ENCODE measurements at places on chromosomes 6 and 20. TPM values are rescaled to one million over a fixed set of nuclear protein-coding genes. Genes with fewer than 3 reads are reported as not detected.

GRCh38 chr6:104789770-104790190 is 69.9 kb downstream of the HACE1 start:
- DNase-seq = peak; percentile 47

DNA sequence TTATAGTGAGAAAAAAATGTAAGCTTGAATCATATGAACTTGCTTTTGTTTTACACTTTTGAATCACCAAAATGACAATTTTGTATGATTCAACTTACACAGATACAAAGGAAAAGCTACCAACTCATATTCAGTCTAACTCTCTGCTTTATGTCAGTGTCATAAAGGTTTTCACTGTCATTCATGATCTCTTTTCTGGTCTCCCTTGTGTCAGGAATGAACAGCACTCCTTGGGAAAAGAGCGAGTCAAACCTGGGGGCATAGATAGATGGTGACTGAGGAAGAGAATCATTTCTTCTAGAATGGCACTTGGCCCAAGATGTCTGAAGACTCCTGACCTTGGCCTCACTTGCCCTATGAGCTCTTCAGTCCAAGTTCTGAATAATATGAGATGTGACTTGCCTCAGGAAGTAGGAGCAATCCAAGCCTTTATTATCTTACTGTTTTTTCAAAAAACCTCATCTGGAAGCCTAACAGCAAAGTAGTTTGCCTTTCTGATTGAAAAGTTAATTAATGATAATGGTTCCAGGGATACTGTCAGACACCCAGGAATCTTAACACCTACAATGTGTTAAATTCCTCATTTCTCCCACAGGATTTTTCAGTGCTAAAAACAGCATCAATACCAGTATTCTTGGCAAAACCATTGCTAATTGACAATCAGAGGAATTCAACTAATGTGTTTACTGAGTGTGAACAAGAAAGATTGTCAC is 270.0 kb upstream of the HSF2 start:
- DNase-seq = no peak

GRCh38 chr6:54609981-54610380 is 236.6 kb upstream of the FAM83B start:
- DNase-seq = no peak

DNA sequence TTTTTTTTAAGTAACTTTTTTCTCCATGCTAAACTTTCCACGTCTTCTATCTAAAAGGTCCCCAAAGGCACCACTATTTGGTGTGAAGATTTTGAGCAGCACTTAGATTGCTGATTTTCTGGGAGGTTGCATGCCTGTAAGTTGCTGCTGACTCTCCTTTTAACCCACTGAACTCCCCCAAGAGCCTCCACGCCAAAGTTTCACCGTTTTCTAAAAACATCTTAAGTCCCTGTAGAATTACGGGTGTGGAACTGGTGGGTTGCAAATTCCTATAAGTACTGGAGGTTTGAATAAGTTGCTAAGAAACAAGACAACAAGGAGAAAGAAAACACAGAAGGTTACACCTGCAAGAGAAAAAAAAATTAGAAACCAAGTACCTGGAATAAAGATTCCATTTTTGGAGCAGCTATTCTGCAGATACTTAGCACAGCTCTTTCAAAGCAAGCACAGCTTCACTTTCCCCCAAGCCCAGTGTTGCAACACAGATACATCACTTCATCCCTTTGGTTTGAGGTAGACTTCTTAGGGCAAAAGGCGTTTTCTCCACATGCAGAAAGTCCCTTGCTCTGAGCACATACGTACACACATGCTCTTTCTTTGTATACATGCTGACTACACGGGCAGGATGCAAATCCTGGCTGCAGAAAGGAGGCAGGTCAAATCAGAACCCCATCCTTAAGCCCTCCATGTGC is 5.0 kb downstream of the JAG1 start:
- DNase-seq = no peak

DNA sequence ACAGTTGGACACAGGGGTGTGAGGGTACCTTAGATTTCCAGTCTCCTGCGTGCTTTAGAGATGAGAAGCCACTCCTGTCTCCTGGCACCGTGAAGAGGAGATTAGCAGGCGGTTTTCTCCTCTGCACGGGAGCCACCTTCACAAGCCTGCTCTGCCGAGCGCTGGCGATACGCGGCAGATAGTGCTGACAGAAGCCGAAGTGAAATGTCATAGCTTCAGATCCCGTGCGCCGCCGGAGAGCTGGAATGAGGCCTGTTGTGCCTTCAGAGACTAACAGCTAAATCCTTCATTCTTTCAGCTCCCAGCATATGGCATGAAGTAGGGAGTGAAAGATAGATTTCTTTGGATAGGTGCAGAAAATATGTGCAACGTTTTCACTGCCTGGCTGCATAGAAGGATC is 371.0 kb downstream of the TAF4 start:
- DNase-seq = no peak

DNA sequence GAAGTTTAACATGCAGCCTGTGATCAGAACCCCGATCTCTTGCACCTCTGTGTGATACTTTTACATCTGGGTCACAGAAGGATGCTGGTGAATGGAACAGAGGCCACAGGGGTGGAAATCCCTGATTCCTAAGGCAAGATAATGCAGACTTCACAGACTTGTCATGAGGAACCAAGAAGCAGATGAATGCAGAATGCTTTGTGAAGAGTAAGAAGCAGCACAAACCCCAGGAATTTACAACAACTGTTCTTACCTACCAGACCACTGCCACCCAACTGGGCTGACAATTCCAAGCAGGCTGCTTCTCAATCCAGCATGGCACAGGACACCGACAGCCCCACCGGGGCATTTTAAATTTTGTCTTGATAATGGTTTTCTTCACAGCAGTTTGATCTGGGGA is 113.2 kb upstream of the CD93 start:
- DNase-seq = no peak

GRCh38 chr6:40755749-40756452 is 168.7 kb upstream of the LRFN2 start:
- DNase-seq = no peak

GRCh38 chr6:22657352-22657980 is 88.1 kb downstream of the HDGFL1 start:
- no peak for DNase-seq

GRCh38 chr6:84583784-84584183 is 180.6 kb downstream of the TBX18 start:
- peak; percentile 8 for DNase-seq

DNA sequence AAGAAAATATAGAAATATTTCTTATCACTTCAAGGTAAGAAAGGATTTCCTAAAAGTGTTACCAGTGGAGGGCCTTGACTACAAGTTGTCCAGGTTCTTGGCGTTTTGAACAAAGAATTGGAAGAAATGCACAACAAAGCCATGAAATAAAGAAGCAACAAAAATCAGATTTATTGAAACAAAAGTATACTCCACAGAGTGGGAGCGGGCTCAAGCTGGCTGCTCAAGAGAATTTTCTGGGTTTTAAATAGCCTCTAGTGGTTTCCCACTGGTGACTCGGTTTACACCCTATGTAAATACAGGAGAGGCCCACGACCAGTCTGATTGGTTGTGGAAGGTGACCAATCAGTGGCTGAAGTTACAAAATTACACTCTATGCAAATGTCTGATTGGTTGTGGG is 64.2 kb downstream of the SAMD3 start:
- DNase-seq = no peak

DNA sequence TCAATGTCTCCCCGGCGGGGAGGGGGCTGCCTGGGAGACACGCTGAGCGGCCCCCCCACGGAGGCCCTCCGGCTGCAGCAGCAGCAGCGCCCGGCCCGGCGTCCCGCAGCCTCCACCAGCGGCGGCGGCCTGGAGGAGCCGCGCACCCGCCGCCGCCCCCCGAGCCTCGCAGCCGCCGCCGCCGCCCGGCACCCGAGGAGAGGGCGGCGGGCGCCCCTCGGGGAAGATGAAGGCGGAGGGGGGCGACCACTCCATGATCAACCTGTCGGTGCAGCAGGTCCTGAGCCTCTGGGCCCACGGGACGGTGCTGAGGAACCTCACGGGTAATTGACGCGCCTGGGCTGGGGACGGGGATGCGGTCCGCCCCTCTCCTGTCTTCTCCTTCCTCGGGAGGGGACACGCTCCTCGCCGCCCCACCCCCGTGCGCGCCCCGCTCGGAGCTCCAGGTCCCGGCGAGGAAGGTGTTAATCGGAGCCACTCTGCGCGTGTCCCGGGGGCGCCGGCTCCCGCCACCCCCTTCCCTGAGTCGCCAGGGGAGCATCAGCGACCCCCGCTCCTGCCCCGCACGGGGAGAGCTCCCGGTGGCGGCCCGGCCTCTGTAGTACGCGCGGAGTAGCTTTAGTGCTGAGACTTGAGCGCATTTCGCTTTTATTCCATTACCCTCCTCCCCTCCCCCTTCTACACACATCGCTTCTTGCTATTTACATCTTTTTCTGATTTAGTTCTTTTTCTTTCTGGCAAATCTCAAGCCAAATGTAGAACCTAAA is 686 bp downstream of the TMEM170B start:
- DNase-seq = no peak

- no peak for DNase-seq
Observed at GRCh38 chr6:134080171-134080795, 27.9 kb upstream of the SLC2A12 start.

Gene HLA-DRA
- total RNA-seq = not detected

Gene LSM2
- 23.7 TPM for total RNA-seq

Gene AKAP12
- 123 TPM for total RNA-seq

Gene QKI
- 153 TPM for total RNA-seq
